ENCODE measurements at places on chromosomes 13 and 19.

DNA sequence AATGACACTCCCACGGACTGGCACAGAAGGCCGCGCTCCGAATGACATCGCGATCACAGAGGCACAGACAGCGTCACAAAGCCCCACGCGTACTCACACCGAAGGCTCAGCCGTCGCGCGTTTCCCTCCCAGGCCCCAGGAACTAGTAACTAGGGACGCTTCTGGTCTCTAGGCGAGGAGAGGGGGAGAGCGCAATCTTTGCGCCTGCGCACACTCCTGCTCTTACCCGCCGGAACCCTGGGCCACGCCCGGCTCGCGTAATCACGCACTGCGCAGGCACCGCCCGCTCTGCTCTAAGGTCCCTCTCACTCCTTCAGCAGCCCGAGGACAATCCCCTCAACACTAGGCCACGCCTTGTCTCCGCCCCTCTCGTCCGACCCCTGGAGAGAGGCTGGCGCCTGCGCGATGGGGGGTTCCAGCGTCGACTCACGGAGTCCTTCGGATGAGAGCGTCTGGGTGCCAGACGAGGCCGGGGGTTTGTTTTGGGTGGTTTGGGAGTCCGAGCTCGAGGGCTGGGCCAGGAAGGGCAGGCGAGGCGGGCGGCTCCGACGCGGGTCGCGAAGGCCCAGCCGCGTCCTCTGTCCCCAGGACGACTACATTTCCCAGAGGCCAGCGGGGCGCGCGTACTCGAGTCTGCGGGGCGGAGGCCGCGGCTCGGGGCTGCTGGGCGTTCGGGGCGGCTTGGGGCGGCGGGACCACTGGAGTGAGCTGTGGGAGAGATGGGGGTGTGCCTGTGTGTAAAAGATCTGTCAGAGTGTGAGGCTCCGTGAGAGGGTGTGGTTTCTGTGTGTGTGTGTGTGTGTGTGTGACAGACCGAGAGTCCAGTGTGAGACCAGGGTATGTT, at the start of gene ZNF471:
TSS of gene ZNF471 (plus strand) at position 410 of the 844 bp plus-strand sequence. CDS start 3,717 bp downstream, outside the sequence.
- peak; percentile 91 for DNase-seq

- DNase-seq, result no peak
Measured at GRCh38 chr13:49933511-49933910, 2.6 kb downstream of the SPRYD7 start.

DNA sequence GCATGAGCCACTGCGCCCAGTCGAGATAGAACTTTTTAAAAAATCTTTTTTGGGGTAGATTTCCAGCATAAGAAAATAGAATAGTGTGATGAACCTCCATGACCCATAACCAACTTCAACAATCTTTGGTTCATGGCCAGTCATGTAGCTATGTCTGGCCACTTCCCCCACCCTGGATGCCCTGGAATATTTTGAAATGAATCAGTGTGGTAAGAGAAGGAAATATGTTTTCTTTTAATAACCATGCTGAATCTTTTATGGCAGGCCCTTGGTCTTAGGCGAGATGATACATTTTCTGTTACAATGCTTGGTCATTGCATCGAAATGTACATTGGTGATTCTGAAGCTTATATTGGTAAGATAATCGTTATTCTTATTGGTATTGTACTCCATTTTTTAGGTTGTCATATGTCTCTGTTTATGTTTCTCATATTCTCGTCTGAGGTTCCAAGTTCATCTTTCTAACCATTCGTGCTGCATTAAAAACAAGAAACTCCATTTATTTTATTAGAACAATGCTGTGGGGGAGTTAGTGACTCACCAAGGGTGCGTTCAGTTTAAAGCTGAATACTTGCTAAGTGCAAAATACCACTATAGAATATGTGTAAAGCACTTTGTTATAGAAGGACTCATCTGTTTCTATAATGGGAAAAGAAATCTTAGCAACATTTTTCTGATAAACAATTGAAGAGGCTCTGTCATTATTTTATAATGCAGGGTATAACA, 16.4 kb upstream of the UPF3A start:
- DNase-seq, result no peak

- DNase-seq, result no peak
Measured at GRCh38 chr19:41612483-41612882, 14.4 kb downstream of the CEACAM4 start.

- DNase-seq, result no peak
Measured at GRCh38 chr19:4098493-4098892, 25.4 kb downstream of the MAP2K2 start.

GRCh38 chr19:51001515-51001914, at the start of gene KLK8:
Gene KLK8 (minus strand): TSS chr19:51001604. CDS start chr19:51001167, 437 bp downstream.
- DNase-seq, result no peak

Data from hematopoietic multipotent progenitor cell treated with erythropoietin and hydrocortisone succinate and interleukin-3 and kit ligand, for 8 days (in vitro differentiated cells).